ENCODE measurements at places on chromosomes 5 and 9. TPM values are rescaled to one million over a fixed set of nuclear protein-coding genes. Genes with fewer than 3 reads are reported as not detected.

DNA sequence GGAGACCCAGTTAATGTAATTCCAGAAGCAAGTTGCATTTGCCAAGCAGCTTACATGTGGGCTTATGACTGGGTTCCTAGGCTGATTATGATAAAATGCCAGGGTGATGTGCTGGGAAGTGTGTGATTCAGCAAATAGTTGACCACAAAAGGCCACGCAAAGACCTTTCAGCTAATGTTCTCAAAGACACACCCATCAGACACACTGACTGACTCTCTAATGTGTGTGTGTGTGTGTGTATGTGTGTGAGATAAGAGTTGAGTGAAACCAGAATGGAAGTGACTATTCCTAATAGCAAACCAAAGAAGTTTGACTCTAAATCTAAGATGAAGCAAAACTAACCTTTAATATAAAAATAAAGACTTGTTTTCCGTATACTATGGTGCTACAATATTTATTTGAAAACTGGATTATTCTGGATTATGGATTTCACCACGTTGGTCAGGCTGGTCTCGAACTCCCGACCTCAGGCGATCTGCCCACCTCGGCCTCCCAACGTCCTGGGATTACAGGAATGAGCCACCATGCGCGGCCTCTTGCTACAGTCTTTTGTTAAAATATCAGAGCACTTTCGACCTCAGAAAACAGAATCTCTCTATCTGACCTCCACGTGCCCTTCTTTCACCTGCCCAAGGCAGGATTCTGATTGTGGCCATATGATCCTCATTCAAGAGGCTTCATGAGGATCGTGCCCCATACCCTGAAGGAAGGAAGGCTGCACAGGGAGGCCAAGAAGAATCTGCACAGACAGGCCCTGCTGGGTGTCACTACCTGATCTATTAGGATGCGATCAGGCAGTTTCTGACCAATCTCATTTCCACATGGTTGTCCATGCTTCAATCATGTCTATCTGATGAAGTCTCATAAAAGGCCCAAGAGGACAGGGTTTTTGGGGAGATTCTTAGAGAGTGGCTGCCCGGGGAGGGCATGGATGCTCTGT, 75.6 kb downstream of the USP20 start:
- peak; percentile 99 for DNase-seq

GRCh38 chr5:83512061-83512745, 40.7 kb downstream of the VCAN start:
- DNase-seq, result no peak

- no peak for DNase-seq
Observed at GRCh38 chr9:90839183-90839728, 37.6 kb downstream of the SYK start.

Gene S1PR3
- 11.8 TPM for polyA plus RNA-seq

- DNase-seq, result peak; percentile 10
Observed at GRCh38 chr5:88924330-88924657, 41.3 kb upstream of the MEF2C start.

DNA sequence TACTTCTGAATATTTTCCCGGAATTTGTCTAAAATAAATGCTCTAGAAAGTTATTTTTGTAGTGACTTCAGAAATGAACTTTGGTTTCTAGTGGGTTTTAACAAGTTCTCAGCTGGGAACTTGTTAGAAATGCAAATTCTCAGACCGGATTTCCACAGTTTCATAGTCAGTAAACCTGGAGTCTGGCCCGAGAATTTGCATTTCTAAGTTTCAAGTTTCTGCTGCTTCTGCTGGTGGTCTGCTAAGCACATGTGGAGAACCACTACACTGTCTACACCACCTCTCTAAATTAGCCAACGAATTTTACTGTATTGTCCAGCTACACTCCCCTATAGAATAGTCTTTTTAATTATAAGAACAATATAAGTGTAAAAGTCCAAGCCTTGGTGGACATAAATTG, 208.0 kb downstream of the CHSY3 start:
- DNase-seq, result no peak

DNA sequence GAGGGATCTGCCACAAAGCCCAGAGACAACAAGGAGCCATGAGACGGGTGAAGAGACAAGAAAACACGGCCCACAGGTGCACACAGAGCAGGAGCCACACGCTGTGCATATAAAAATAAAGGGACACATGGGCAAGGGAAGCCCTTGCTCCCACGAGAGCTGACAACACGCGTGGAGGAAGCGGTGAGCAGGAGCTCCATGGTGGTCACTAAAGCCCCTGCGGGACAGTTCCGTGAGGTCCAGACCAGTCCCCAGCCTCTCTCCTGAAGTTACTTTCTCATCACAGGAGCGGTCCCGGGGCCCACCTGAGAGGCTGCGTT, 90.7 kb downstream of the CAMSAP1 start:
- DNase-seq, result no peak

Measured in GM23248 (cell line).